ENCODE measurements at places on chromosomes 6 and 20.

GRCh38 chr6:13012977-13013680, 296.6 kb downstream of the PHACTR1 start:
- DNase-seq, result no peak

- DNase-seq, result no peak
Observed at GRCh38 chr6:46091080-46091478, 38.7 kb upstream of the ENPP4 start.

- peak; percentile 40 for DNase-seq
Observed at GRCh38 chr6:169536446-169537170, 165.2 kb downstream of the WDR27 start.

DNA sequence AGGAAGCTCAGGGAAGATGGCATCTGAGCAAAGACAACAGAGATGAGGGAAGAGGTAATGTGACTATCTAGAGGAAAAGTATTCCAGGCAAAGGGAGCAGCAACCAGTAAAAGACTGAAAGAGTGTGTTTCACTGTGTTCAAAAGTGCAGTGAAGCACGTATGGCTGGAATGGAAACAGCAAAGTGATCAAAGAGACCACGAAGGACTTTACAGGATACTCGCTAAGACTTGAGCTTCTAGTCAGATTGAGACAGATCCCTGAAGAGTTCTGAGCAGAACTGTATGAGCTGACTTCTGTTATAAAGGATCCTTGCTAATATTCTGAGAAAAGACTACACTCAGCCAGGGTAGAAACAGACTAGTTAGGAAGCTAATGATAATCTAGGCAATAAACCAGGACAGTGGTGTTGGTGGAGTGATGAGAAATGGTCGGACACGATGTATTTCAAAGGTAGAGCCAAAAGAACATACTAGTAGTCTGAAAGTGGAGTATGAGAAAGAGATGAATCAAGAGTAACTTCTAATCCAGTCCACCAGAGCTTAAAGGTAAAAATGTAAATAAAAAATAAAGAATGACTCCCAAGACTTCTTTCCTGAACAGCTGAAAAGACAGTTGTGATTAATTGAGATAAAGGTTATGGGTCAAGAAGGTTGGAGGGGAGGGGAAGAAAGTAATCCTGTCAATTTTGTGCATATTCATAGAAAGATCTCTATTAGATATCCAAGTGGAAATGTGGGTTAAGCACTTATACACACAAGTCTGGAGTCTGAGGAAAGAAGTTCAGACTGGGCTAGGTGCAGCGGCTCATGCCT, 14.2 kb downstream of the SEC63 start:
- DNase-seq, result no peak

- DNase-seq, result no peak
Observed at GRCh38 chr6:111602481-111603011, 3.1 kb downstream of the TRAF3IP2 start.

DNA sequence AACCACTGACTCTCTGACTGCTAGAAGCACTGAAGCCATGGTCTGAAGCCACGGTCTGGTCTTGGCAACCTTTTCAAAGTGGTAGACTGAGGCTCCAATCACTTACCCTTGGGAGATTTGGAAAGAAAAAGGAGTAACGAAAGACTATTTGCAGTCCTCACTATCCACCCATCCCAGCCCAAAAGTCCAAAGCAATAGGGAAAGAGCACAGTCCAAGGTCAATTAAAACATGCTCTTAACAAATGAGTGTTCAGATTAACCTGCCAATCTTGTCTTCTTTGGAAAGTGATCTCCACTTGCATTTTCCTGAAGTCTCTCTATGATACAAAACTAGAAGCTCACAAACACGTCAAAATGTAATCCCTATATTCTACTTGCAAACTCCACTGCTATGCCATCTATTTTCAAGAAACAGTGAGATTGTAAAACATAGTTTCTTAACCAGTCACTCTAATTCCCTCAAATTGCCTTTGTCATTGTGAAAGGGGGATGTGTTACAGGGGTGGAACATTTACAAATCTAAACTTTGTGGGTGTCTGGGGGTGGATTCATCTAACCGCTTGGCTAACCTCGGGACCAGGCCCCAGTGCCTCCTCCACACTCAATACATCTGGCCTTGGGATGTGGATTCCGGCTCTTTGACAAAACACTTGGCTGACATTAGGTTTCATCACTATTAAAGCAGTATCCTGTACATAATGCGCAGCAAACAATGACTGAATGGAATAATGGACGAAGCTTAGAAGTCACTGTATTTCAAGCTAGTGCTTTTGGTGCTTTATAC, 56.4 kb downstream of the B4GALT5 start:
- DNase-seq, result no peak

- peak; percentile 49 for DNase-seq
Observed at GRCh38 chr20:8646716-8647115, 422.2 kb upstream of the PLCB4 start.

- DNase-seq, result no peak
Observed at GRCh38 chr20:9608639-9609340, 94.4 kb downstream of the LAMP5 start.

- DNase-seq, result peak; percentile 39
Observed at GRCh38 chr6:105619971-105620741, 217.3 kb upstream of the PREP start.

DNA sequence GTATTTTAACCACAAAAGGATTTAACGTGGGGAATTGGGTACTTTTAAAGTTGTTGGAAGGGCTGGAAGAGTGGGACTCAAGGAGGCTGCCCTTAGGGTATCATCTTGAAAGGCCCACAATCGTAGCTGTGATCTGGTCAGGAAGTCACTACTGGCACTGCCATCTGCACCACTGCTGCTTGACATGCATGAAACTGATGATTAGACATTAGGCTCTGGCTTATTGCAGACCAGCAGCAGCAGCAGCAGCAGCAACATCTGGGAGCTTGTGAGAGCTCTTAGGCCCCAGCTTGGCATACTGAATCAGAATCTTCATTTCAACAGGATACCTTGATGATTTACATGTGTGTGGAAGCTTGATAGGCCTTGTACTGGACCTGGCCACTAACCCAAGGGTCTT, 68.6 kb downstream of the PHF20 start:
- DNase-seq, result no peak

DNA sequence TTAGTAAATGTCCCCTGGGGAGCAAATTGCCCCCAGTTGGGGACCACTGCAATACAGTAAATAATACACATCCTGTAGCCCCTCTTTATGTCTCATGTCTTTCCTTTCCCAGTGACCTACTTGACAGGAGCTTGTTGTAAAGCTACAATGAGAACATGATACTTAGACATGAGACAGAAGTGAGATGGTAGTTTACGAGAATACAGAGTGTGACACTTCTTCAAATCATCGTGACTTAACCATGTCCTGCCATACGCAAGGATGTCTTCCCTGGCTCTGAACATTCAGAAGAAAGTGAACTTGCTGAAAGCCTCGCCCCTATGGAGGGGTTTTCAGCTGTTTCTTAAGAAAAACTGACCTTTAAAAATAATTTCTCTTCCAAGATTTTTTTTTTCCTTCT, 101.0 kb upstream of the SPACA1 start:
- DNase-seq, result no peak

Measured in RCC 7860 (cell line).